ENCODE measurements at places on chromosomes 6 and 20. TPM values are rescaled to one million over a fixed set of nuclear protein-coding genes. Genes with fewer than 3 reads are reported as not detected.

Gene BPIFB1
- not detected for total RNA-seq

Gene CTAGE9
- total RNA-seq: not detected

Gene CST7
- total RNA-seq: not detected

Gene TMC2
- total RNA-seq: not detected

Gene HLA-DOA
- under 0.01 TPM for total RNA-seq

Gene HLA-G
- total RNA-seq: not detected

Gene TNF
- not detected for total RNA-seq

Gene TMEM170B
- 9.6 TPM for total RNA-seq

Gene CD93
- total RNA-seq: 495 TPM

Gene GPX6
- total RNA-seq: not detected

Gene NCOA5
- total RNA-seq: 28.3 TPM

Gene C20orf96
- total RNA-seq: 3.2 TPM

Gene UNC5CL
- 0.14 TPM for total RNA-seq

Gene LY86
- total RNA-seq: not detected

Gene SRSF12
- total RNA-seq: under 0.01 TPM

Gene GNRH2
- total RNA-seq: 0.65 TPM

Gene GHRH
- not detected for total RNA-seq

Gene MTFR2
- 9.0 TPM for total RNA-seq

Gene IER3
- 169 TPM for total RNA-seq

Data from thoracic aorta endothelial cell (primary cell).